ENCODE measurements at places on chromosomes 4 and X.
A peak's percentile ranks its signal among the peaks of the same experiment; 100 is the strongest.

- no peak for DNase-seq
Observed at GRCh38 chr4:142581881-142582280, 264.2 kb downstream of the INPP4B start.

GRCh38 chr4:97216046-97216445 is 927.2 kb downstream of the STPG2 start:
- no peak for DNase-seq

- DNase-seq = no peak
Observed at GRCh38 chr4:99490286-99490685, 20.5 kb upstream of the C4orf17 start.

GRCh38 chrX:49101629-49101984 is 21.9 kb upstream of the WDR45 start:
- no peak for DNase-seq

- no peak for DNase-seq
Observed at GRCh38 chr4:78218260-78218659, 161.1 kb downstream of the FRAS1 start.

DNA sequence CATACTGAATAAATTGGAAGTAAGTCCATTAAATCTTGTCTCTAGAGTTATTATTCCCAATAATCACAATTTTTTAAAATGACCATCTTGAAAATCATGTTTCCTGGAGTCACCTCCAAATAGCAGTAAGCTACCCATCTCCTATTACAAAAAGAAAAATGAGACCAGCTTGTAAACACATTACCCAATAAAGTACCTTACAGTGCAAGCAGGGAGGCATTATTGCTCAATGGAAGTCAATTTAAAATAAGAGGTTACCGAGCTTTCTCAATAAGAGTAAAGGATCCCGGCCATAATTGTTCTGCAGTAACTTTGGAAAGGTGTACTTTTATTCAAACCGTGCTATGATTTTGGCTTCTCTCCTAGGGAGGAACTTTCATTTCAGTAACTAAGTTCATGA is 78.0 kb downstream of the DMD start:
- DNase-seq = no peak

DNA sequence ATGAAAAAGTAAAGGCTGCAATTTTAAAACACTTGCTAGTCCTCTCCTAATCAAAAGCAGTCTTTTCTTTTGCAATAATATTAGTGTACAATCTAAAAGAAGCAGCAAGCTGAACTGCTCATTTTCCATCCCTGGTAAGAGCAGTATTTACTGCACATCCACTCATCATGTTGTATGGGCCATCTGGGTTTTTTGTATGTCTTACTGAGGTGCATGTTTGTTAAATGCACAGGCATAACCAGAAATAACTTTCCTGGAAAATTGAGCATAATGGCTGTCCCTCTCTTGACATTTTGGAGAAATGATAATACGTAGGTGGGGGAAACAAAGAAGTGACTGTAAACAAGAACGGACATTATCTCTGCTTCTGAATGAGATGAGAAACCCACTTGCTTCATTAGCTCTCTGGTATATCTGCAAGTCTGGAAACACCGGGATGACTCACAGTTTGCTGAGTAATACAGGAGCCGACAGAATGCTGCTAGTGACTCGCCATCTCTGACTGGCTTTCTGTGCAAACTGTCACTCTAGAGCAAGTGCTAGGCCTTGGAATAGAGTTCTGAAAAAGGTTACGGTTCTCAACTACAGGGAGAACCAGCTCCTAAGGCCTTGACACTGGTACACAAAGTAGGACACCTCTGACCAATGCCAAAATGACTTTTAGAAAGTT is 85.7 kb upstream of the MTM1 start:
- DNase-seq = peak; percentile 83

GRCh38 chr4:52954560-52955170 is 92.5 kb downstream of the RASL11B start:
- no peak for DNase-seq

DNA sequence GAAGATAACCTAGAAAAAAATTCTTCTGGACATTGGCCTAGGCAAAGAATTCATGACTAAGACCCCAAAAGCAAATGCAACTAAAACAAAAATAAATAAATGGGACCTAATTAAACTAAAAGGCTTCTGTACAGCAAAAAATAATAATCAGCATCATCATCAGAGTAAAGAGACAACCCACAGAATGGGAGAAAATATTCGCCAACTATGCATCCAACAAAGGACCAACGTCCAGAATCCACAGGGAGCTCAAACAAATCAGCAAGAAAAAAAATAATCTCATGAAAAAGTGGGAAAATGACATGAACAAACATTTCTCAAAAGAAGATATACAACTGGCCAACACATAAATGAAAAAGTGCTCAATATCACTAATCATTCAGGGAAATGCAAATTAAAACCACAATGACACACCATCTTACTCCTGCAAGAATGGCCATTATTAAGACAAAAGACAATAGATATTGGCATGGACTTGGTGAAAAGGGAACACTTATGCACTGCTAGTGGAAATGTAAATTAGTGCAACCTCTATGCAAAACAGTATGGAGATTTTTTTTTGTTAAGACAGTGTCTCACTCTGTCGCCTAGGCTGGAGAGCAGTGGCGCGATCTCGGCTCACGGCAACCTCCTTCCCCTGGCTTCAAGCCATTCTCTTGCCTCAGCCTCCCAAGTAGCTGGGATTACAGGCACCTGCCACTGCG is 29.9 kb downstream of the ELF2 start:
- DNase-seq = no peak

- DNase-seq = no peak
Observed at GRCh38 chr4:144580430-144580829, 65.5 kb upstream of the HHIP start.

DNA sequence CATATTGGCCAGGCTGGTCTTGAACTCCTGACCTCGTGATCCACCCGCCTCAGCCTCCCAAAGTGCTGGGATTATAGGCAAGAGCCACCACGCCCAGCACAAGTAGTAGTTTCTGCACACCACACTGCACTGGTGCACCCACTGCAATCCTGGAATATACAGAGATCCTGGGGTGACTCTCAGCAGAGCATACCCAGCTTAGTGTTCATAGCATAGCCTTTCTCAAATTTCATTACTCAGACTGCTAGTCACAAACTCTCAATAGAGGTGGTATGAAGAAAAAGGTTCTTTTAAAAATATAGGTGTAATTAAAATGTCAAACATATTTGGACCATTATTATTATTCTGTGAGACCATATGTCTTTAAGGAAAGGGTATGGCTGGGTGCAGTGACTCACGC is 6.2 kb upstream of the ARHGAP10 start:
- no peak for DNase-seq

DNA sequence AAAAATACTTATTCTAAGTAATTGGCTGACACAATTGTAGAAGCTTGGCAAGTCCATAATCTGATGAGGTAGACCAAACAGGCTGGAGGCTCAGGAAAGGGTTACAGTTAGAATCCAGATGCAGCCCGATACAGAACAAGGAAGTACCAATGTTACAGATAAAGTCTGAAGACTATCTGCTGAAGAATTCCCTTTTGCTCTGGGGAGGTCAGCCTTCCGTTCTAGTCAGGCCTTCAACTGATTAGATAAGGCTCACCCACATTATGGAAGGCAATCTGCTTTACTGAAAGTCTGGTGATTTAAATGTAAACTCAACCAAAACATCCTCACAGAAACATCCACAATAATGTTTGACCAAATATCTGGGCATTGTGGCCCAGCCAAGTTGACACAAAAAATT is 7.4 kb upstream of the DYNLT3 start:
- no peak for DNase-seq

- no peak for DNase-seq
Observed at GRCh38 chrX:31653422-31653821, 581.6 kb upstream of the FTHL17 start.

DNA sequence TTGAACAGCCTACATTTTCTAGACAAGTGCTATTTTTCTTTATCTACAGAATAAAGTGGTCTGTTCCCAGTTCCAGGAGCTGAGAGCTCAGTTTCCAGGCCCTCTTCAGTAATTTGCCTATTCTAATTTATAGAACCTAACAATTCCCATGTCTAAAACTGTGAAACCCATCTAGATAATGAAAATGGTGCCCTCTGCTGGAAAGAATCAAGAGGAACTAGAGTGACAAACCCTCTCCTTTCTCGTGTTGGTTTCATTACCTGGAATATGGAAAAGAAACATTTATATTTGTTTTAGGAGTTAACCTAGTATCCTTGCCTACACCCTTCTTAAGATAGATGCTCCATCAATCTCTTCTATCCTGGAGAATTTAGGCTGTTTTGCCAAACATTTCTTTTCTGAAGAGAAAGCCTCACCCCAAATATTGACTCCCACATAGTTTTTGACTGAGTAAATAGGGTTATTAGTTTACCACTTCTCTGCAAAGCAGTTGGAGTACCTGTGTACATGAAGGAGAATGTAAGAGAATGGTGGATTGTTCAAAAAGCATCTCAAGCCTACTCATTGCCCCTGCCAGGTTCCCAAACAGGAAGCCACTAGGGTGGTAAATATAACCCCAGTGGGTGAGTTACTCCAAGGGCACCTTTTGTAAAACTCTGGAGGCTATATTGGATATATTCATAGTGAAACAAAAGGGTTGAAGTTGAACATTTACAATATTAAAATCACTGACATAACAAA is 121.6 kb downstream of the RASL11B start:
- peak; percentile 58 for DNase-seq

- no peak for DNase-seq
Observed at GRCh38 chrX:78944351-78944750, 840 bp upstream of the P2RY10 start.

DNA sequence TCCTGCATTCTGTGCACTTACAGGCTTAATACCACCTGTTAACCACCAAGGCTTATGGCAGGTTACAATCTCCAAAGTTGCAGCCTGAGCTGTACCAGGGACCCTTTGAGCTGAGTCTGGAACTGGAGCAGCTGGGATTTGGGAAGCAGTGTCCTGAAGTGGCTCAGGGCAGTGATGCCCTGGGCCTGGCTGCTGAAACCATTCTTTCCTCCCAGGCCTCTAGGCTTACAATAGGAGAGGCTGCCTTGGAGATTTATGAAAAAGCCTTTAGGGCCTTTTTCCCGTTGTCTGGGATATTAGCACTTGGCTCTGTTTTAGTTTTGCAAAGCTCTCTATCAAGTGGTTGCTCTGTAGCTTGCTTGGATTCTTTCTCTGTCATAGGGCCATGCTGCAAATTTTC is 154.3 kb upstream of the CASK start:
- DNase-seq = no peak

DNA sequence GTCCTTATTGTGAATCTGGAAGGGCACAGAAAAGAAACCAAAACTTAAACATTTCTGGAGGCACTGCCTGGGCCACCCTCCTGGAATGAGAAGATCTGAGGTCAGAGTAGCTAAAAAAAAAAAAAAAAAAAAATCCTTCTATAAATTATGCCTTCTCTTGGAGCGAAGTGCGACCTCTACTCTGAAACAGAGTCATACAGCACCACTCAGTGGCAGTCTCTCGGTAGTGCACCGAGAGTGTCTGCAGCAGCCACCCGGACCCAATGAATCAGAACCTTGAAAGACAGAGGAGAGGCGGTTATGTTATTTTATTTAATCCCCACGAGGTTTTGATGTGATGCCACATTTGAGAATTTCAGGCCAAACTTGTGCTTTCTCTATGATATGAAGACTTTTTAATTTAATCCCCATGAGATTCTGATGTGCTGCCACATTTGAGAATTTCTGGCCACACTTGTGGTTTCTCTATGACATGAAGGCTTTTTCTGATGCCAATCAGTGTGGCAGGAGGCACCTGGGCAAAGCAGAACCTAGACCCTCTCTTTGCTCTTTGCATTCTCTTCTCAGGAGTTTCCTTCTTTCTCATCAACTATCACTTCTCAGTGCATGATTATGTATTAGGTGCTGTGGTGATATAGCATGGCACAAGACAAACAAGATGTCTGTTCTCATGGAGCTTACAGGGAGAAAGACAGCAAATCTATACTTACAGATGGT is 5.6 kb upstream of the CT47C1 start:
- peak; percentile 50 for DNase-seq
